ENCODE measurements at places on chromosomes 7 and 10.

DNA sequence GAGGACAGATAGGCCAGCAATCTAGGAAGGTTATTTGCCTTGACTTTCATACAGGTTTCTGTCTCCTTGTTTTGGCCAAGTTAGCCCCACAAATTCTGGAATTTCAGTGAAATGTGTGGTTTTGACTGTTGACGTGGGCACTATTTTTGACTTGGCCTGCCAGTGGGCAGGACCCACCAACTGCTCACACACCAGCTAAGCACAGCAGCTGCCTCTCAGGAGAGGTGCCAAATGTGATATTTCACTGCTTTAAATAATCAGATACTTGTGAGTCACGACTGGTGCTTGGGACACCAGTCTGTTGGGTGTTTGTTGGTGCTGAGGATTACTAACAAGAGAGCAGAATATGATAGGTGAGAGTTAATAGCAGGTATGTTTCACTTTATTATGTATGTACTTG is 409.7 kb upstream of the MTPN start:
- no peak for DNase-seq

DNA sequence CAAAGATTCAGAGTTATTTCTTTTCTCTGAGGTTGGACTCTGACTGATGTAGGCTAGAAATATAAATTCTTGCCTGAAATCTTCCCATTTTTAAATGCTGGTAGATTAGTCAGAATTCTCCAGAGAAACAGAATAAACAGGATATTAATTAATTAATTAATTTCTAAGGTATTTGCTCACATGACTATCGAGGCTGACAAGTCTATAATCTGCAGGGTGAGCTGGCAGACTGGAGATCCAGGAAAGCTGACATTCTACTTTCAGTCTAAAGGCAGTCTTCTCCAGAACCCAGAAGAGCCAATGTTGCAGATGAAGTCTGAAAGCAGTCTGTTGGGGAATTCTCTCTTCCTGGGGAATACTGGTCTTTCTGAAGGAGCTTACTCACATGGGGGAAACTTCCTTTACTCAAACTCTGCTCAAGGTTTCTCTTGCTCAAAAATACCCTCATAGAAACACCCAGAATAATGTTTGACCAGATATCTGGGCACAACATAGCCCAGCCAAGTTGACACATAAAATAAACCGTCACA is 189.7 kb downstream of the KIF20B start:
- DNase-seq: no peak

- DNase-seq: no peak
Observed at GRCh38 chr7:80466636-80467035, 45.2 kb downstream of the GNAT3 start.

- no peak for DNase-seq
Observed at GRCh38 chr10:26621889-26622711, 75.4 kb upstream of the PDSS1 start.

GRCh38 chr10:88245974-88246511 is 337.1 kb downstream of the RNLS start:
- no peak for DNase-seq

GRCh38 chr7:24381894-24382505 is 98.0 kb downstream of the NPY start:
- no peak for DNase-seq

DNA sequence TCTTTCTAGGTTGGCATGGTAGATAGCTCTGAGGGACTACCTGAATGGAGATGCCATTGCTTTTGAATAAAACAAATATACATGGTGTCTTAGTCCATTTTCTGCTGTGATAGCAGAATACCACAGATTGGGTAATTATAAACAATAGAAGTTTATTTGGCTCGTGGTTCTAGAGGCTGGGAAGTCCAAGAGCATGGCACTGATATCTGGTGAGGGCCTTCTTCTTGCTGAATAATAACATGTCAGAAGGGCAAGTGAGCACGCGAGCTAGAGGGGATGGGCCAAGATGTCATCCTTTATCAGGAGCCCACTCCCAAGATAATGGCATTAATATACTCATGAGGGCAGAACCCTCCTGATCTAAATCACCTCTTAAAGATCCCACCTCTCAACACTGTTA is 21.9 kb downstream of the SGPL1 start:
- DNase-seq: no peak

GRCh38 chr10:130567436-130567835 is 431.2 kb downstream of the GLRX3 start:
- DNase-seq: no peak

DNA sequence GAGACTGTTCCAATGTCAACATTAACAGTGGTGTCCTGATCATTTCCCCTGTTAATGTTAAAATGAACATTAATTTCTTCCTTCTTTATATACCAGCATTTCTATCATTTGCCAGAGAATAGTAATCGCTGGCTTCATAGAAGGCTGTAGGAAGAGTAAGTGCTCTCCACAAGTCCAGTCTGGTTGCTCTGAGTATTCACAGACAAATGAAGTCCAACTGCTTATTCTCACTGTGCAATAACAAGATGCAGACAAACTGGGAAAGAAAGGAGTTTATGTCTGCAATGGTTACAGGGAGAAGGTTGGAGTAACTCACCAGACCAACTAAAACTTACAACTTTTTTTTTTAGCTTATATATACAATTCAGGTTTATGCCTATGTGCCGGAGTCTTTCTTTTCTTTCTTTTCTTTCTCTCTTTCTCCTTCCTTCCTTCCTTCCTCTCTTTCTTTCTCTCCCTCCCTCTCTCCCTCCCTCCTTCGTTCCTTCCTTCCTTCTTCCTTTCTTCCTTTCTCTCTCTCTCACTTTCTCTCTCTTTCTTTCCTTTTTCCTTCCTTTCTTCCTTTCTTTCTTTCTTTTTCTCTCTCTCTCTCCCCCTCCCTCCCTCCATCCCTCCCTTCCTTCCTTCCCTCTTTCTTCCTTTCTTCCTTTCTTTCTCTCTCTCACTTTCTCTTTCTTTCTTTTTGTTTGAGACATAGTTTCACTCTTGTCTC is 19.1 kb downstream of the CDC14C start:
- no peak for DNase-seq

DNA sequence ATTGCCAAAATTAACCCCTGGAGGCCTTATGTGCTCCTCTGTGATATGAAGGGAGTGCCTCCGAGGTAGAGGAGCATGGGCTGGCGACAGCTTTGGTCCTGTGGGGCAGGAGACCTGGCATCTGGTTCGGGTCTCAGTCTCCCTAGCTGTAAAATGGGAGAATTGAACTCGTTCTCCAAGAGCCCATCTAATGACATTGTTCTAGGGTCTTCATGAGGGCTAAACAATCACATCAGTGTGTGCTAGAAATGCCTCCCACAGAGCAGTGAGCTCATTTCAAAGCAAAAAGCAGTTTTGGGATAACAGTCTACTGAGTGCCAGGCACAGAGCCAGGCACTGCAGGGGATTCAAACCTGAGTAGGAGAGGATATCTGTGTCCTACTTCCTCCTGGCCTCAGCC is 248.0 kb downstream of the RPS24 start:
- no peak for DNase-seq

GRCh38 chr7:50293509-50294179 is 10.9 kb upstream of the IKZF1 start:
- no peak for DNase-seq

DNA sequence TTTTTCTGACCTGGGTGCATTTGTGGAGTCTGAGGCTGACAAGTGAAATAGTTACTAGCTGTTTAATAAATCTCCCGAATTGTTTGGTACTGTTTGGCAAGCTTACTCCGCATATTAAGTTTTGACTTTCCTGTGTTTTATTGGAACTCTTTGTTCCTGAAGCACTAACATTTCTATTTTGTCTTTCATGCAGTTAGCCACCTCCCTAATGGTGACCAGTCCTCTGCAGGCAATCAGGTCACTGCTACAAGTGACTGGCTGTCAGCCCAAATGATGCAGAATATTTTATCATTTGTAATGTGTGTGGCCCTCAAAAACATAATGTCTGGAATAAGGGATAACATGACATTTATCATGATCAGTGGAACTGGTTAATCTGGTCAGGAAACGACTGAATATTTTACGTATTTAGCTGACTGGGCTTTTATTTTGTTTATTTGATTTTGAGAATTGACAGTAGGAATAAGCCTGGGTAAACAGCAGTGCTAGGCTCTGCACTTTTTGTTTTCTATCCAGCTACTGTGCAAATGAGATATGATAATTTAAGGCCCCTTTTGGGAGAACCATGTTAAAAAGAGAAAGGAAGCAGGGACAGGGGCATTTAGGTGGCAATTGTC is 82.9 kb downstream of the ST7 start:
- DNase-seq: no peak

DNA sequence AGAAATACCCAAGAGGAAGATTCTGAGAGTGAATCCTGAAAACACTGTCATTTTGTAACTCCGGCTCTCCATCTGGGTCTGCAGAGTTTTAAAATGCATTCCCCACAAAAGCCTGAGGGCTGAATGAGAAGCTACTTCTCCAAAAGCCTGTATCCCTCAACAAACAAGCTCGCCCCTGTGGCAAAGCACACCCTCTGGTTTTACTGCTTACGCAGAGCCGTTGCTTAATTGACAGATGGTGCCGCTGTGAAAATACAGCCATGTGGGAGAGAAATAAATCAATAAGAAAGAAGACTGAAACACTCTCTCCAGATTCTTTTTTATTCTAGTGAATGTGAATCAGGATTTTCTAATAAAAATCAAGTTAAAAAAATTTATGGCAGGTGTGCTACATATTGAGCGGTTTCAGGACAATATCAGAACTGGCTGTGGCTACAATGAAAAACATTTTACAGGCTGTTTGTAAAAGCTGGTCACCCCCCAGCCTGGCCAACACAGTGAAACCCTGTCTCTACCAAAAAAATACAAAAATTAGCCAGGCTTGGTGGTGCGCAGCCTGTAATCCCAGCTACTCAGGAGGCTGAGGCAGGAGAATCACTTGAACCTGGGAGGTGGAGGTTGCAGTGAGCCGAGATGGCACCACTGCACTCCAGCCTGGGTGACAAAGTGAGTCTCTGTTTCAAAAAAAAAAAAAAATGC is 32.5 kb downstream of the C7orf33 start:
- DNase-seq: no peak

DNA sequence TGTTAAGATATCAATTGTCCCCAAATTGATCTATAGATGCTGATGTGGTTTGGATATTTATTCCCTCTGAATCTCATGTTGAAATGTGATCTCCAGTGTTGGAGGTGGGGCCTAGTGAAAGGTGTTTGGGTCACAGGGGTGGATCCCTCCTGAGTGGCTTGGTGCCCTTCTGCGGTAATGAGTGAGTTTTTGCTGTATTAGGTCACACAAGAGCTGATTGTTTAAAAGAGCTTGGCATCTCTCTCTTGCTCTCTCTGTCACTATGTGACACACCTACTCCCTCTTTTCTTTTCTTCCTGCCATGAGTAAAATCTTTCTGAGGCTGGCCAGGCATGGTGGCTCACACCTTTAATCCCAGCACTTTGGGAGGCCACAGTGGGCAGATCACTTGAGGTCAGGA is 98.2 kb upstream of the KAT6B start:
- no peak for DNase-seq

DNA sequence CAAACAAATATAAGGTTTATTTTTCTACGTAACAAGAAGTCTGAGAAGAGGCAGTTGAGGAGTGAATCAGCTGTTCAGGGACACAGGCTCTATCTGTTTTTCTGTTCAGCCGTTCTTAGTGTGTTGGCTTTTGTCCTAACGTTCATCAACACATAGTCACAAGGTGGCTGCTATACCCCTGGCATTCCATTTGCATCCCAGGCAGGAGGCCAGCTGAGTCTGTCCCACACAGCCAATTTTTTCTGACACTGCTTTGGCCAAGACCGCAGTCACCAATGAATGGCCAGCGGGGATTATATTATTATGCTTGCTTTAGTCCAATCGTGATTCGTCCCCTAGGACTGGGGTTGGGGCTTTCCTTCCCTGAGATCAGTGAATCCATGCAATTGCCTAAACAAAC is 143.4 kb upstream of the CHST15 start:
- no peak for DNase-seq

- no peak for DNase-seq
Observed at GRCh38 chr10:1648648-1649047, 88.7 kb downstream of the ADARB2 start.

GRCh38 chr7:10956528-10956927 is 17.1 kb upstream of the PHF14 start:
- no peak for DNase-seq

All from stimulated activated CD8-positive, alpha-beta memory T cell treated with anti-CD3 and anti-CD28 coated beads, Interleukin-4, amount 100 ng/mL, for 4 hours (primary cell).